ENCODE measurements at places on chromosomes 6 and 20. TPM values are rescaled to one million over a fixed set of nuclear protein-coding genes. Genes with fewer than 3 reads are reported as not detected.

The TNFRSF6B gene
- total RNA-seq = 7.4 TPM

The FILIP1 gene
- total RNA-seq = 4.3 TPM

The ZKSCAN3 gene
- total RNA-seq = 6.4 TPM

The GPX5 gene
- not detected for total RNA-seq

The MATN4 gene
- total RNA-seq = not detected

DNA sequence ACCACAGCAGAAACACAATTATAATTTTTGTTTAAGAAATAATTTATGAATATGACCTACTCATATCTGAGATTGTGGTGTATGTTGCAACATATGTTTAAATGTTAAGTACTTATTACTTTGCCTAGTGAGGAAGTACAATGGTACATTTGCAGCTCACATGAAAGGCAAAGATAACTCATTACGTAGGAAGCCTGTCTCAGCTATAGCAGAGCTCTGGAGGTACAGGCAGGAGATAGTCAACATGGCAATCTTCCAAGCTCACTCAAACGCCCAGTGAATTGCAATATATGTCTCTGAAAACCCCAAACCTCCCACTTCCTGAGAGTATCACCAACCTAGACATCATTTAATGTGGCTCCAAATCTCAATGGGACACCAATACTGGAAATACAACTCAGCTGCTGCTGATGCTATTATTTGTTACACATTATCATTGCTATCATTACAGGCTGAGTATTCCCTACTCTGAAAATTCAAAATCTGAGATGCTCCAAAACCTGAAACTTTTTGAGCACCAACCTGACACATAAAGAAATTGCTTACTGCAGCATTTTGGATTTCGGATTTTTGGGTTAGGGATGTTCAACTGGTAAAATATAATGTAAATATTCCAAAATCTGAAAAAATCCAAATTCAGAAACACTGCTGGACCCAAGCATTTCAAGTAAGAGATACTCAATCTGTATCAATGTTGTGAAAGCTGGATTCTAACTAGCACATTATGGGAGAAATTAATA lies 25.1 kb upstream of the GSTA4 start:
- no peak for DNase-seq

GRCh38 chr20:34512266-34512954 lies 3.8 kb upstream of the DYNLRB1 start:
- DNase-seq = no peak

DNA sequence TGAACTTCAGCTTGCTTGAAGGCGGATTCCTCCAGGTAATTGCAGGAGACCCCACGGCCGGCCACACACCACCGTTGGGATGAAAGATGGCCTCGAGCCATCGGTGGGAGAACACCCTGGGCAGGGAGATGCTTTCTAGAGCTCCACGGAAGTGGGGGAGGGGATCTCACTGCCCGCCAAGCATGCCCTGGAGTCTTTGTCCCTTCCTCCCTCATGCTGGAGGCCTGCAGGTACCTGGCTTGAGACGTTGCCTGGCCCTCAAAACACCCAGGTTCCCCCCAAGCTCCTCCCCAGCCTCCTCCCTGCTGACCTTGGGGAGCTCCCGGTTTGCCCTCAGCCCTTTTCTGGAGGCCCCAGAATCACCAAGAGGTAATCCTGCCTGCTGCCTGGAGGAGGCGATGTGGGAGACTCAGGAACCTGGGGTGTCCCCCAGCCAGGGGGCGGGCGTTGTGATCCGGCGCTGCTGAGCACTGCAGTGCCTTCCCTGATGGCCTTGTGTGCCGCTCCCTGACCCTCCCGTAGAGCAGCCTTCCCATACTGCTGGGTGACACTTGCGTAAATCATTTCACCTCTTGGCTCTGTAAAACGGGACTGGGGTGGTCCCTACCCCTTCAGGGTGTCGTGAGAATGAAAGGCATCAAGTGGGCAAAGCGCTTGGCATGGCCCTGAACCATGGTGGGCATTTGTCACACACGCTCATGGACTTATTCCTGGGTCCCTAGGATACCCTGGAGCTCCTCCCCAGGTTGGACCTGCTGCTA lies 91.4 kb downstream of the CEBPB start:
- no peak for DNase-seq

DNA sequence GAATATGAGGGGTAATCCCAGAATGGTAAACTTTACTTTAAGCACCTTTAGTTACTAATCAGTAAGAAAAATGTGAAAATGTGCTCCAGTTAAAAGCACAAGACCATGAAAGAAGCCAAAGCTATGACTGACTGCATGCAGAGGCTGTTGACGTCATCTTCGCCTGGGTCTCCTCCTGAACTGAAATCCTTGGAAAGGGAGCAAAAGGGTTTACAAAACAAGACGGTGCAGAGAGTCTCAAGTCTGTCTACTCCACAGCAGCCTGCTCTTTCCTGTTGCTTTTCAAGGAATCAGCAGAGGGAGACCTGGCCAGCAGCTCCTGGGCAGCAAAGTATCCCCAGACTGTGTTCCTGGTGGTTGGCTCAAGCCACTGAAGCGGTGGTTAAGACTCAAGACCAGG lies 10.2 kb downstream of the FKBP1A start:
- no peak for DNase-seq

GRCh38 chr20:34017610-34018009 lies 23.9 kb downstream of the RALY start:
- DNase-seq = no peak

DNA sequence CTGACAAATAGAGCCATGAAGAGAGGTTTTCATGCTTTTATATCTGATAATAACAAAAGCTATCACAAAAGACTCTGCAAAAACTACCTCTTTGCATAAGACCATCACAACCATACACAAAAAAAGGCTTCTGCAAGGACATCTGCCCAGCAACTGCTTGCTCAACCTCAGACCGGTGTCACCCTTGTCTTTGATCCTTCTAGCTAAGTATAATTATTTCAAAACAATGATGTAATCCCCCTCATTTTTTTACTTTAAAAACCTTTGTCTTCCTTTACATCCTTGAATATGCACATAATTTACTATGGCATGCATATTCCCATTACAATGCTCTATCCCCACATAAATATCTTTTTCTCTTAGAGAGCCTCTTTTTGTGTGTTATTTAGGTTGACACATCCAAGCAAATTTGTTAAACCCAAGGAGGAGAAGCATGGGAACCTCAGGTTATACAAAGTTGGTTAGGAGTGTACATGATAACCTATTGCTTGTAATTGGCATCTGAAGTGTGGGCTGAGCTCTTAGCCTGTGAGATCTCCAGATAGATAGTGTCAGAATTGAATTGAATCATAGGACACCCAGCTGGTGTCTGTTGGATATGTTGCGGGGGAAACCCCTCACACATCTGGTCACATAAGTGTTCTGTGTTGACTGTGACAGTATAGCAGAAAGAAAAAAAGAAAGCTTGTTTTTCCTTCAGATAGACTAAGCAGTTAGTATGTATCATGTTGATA lies 20.7 kb upstream of the CGA start:
- no peak for DNase-seq

DNA sequence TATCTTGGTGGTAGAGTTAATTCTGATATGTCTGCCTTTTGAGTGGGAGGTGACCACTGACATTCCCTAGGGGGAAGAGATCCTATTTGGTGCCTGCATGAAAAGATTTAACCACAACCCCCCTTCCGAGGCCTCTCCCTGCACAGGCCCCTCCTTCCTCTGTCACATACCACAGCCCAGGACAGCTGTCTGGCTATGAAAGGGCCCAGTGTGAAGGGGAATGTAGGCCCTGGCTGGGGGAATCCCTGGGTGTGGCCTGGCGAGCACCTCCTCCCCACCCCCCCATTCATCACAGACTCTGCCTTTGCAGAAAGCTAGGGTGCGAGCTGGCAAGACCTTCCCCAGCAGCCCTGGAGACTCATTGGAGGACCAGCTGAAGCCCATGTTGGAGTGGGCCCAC lies 27.4 kb upstream of the MAPRE1 start:
- DNase-seq = no peak

- peak; percentile 36 for DNase-seq
Measured at GRCh38 chr6:43883847-43884651, 114.0 kb downstream of the VEGFA start.

GRCh38 chr6:78810146-78810545 lies 57.2 kb upstream of the IRAK1BP1 start:
- no peak for DNase-seq

GRCh38 chr6:157667211-157668008 lies 155.6 kb upstream of the SNX9 start:
- DNase-seq = no peak

- DNase-seq = no peak
Measured at GRCh38 chr20:53934421-53935343, 135.7 kb downstream of the BCAS1 start.

DNA sequence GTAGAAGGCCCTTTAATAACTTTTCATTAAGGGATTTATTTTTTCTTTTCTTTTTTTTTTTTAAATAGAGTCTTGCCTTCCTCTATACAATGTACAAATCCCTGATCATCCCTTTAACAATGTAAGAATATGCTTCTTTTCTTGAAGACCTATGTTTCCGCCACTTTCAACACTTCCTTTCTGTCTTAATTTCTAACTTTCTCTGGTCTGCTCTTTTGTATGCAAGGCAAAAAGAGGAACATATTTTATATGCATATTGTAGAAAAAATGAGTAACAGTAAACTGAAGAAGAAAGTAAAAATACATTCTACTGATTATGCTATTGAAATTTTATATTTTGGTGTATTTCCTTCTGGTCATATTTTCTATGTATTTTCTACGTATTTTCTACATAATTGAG lies 484.7 kb downstream of the TFAP2B start:
- DNase-seq = no peak

GRCh38 chr6:99016355-99016754 lies 68.6 kb upstream of the FBXL4 start:
- no peak for DNase-seq

DNA sequence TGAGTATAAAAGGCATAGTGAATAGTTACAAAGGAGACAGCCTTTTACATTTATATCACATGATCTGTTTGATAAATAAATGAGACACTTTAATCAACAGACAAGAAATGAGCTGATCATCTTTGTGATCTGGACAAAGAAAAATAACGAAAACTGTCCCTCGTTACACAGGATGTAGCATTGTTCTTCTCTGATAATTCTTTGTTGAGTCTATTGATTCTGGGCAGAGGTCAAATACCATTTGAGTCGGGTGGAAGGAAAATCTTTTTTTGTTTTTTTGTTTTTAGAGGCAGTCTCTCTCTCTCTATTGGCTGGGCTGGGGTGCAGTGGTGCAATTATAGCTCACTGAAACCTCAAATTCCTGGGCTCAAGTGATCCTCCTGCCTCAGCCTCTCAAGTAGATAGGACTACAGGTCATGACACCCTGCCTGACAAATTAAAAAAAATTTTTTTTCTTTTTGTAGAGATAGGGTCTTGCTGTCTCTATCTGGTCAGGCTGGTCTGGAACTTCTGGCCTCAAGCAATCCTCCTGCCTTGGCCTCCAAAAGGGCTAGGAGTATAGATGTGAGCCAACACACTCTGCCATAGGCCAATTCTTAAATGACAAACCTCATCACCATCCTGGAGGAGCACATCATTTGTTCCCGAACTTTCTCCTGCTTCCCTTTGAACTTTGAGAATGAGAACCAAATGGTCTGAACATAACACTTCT lies 41.8 kb downstream of the CCDC170 start:
- DNase-seq = no peak

DNA sequence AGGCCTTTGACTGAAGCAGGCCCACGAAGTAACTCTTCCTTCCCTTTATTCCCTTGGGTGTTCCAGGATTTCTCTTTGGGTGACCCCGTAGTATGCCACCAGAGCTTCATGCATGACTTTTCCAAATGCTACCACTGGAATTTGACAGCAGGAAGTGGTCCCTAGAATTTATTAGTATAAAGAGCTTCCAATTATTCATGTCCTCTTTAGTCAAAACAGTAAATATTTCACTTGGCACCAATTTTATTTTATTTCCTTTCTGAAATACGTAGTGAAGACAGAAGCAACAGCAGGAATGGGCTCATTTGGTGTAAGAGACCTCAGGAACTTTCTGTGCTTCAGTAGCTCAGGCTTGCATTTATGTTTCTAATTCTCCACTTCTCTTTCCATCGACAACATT lies 151.3 kb downstream of the LCA5 start:
- DNase-seq = no peak

DNA sequence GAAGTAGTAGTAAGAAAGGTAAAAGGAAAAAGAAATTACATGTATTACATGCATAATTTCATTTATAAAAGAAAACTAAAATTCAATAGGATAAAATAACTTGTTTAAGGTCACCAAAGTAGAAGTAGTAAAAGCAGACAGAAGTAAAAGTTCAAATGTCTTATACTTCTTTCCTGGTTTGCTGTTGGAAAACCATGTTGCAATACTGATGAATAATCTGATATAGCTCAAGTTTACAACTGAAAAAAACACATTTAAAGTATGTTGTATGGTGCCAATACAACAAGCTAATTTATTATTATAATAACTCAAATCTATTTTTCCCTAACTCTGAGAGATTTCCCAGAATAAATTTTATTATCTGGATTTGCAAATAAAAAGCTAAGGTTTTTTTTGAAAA lies 78.3 kb downstream of the PHIP start:
- DNase-seq = no peak

Data from breast epithelium (tissue), 4 donors.